ENCODE measurements at places on chromosomes 1 and 21.

GRCh38 chr1:175865041-175865766, 121.8 kb upstream of the TNR start:
- DNase-seq = no peak

DNA sequence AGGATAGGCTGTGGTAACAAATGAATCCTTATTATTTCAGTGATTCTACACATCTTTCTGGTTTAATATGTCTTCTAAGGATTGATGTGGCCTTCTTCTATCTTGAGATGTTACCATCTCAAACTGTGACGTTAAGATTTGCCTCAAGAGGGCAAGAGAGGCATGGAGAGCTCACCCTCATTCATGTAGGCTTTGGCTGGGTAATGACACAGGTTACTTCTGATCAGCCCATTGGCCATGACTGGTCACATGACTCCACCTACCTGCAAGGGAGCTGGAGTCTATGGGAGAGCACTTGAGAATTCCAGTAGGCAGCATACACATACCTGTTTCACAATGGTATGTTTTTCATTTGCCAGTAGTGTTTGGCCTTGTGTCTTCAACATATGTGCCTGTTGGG, 30.0 kb downstream of the CACHD1 start:
- DNase-seq = no peak

GRCh38 chr1:117556341-117556740, 49.5 kb upstream of the TENT5C start:
- no peak for DNase-seq

DNA sequence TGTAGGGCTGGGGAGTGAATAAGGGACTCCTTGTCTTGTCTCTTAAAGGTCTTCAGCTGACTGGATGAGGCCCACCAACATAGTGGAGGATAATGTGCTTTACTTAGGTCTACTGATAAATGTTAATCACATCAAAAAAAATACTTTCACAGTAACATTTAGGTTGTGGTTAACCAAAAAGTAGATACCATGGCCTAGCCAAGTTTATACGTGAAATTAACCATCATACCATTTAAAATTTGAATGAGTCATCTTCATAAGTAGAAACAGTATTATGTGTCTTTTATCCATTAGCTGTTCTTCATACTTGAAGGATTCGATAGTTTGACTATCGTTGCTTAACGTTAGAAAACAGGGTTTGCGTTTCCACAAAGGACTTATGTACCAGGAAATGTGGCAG, 80.9 kb downstream of the MTR start:
- DNase-seq = no peak

- no peak for DNase-seq
These were observed 27.1 kb upstream of the C1orf105 start for GRCh38 chr1:172393354-172393753.

GRCh38 chr1:19439464-19440171, 45.7 kb downstream of the CAPZB start:
- no peak for DNase-seq

GRCh38 chr1:25657883-25658760, 41.5 kb downstream of the MAN1C1 start:
- DNase-seq = no peak

DNA sequence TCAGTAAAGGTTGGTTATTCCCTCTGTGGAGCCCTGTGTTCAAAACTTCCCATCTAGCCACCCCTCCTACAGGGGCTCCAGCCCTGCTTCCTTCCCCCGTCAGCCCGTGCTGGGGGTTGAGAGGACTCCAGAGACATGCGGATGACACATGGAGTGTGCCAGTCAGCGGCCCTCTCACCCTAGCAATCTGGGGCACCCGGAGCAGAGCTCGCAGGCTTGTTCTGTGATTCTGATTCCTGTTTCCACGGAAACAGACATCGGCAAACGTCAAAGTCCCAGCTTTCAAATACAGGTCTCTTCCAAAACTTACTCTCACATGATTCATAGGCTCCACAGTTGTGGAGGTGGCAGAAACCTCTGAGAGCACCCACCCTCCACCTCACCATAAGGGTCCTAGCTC, 9.8 kb upstream of the SSBP3 start:
- no peak for DNase-seq

GRCh38 chr1:171800342-171800741, 18.9 kb downstream of the METTL13 start:
- DNase-seq = no peak

DNA sequence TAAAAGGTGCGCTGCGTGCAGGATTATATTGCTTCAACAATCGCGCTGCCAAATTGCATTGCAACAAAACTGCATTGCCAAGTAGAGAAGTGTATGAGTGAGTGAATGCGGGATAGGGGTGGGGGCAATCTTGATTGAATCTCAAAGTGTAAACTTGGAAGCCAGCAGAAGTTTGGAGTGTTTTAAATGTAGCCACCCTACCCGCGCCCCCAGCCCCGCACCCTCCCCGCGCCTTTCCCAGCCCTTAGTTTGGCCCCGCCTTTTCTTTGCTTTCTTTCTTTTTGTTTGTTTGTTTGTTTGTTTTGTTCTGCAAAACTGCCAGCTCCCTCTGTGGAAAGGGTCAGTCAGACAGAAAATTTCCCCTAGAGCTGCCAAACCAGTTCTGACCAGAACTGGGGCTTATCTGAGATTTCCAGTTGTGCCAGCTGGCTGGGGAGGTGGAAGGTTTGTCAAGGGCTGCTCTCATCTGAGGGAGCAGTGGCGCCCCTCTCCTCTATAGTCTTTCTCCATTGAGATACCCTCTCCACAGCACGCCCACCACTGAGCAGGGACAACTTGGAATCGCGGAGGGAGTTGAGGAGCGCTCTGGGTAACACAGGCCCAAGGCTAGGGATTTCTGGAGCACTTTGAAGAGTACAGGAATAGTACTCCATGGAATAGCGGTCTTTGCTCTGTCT, 666 bp upstream of the BEND5 start:
- DNase-seq = no peak

- DNase-seq = no peak
These were observed 86.4 kb downstream of the NAV1 start for GRCh38 chr1:201625226-201625761.

GRCh38 chr1:90504509-90504908, 212.6 kb downstream of the BARHL2 start:
- DNase-seq = no peak

DNA sequence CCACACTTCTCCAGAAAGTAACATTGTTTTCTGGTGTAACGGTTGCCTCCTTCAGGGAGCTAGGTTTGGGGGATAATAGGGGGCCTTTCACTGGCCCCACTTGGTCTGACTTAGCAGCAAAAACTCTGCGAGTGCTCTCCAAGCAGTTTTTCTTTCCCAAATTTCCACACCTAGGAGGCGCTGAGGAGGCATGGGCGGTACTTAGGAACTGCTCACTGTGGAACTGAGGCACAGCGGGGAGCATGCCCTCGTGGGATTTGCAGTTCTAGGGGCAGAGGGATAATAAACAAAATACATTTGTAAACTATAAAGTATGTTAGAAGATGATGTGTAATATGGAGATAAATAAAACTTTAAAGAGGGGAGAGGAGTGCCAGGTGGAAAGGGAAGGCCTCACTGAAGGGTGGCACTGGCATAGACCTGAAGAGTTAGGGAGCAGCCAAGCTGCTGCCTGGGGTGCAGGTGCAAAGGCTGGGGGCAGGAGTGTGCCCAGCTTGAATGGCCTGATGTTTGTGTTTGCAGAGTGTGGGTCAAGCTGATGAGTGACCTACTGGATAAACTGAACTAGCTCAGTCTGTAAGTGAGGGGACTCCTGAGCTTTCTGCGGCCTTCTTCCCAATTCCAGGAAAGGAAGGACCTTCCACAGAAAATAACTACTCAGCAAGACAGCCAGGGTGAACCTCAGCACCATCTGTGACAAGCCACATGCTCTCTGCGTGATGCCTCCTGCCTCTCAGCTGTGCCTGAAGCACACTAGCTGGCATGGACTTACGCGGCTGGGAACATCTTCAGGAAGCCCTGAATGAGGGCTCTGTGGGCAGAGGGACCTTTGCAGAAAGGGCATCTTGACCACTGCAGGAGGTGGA, 1.9 kb downstream of the EPHX1 start:
- no peak for DNase-seq

DNA sequence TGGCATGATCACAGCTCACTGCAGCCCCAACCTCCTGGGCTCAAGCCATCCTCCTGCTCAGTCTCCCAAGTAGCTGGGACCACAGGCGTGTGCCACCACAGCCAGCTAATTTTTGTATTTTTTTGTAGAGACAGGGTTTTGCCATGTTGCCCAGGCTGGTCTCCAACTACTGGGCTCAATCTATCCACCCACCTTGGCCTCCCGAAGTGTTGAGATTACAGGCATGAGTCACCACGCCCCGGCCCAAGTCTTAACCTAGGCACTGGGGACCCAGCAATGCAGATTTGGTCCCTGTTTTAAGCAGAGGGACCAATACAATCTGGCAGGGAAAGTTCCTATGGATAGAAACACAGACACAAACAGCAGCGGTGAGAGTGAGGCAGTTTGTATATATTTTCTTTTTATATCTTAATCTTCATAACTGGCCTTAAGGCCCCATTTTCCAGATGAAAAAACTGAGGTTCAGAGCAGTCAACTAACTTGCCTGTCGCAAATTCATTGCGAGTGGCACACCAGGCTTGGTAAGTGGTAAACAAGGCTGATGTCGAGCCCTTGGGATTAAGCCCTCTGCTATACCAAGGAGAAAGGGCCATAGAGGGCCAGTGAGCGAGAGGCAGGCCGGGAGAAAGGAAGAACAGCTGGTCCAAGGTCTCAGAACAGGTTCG, 77.8 kb upstream of the TINAGL1 start:
- DNase-seq = no peak

DNA sequence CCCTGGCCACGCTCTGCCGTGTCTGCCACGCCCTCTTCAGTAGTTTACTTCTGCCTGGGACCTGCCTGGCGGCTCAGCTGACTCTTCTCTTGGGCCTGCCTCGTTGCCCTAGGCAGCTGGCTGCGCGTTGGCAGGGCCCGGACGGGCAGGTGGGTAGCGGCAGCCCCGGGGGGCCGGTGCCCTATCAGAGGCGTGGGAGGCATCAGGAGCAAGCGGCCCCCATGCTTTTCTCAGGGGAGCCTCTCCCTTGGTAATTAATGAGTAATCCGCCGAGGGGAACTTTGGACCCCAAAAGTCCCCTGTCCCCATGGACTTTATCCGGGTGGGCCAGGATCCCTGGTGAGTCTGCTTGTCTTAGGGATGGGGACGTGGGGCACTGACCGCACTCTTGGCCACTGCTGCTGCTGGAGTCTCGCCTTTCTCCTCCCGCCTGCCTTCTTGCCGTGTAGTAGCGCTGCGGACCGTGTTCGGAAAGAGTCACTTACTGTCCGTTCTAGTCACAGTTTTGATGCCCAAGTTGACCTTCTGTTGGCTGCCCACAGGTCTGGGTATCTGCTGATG, 22.7 kb downstream of the SKI start:
- no peak for DNase-seq

- no peak for DNase-seq
These were observed 19.5 kb downstream of the SCYL3 start for GRCh38 chr1:169874229-169874628.

DNA sequence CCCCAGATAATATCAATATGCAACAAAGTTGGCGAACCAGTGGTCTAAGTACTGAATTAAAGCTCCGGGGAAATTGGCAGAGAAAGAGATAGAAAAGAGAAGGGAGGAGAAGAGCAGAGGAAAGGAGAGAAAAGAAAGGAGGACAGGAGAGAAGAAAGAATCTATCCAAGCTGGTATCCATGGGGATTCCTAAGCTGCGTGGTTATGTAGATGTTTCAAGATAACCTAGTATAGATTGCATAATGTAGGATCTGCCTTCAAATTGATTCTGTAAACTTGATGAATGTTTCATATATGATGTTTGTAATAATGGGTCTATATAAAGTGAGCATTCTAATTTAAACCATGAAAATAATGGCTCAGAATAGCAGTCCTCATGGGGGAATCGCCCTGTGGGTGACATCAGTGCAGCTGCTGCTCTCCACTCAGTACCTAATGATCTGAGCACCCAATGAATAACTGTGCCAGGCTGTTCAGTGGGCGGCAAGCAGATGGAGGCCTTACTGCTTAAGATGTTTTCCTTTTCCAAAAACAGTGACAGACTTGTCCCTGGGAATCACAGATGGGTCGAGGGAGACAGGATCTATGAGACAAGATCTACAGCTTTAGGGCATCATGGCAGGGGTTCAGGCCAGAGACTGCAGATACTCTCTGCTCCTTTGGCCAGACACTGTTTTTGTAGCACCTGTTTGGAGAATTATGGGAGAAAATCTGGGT, 78.0 kb downstream of the LAMC2 start:
- no peak for DNase-seq

GRCh38 chr1:68217060-68217554, 15.2 kb downstream of the WLS start:
- DNase-seq = no peak

- DNase-seq = no peak
These were observed 28.7 kb downstream of the CDK18 start for GRCh38 chr1:205532996-205533735.

GRCh38 chr1:41572224-41572623, 87.7 kb upstream of the EDN2 start:
- DNase-seq = no peak

DNA sequence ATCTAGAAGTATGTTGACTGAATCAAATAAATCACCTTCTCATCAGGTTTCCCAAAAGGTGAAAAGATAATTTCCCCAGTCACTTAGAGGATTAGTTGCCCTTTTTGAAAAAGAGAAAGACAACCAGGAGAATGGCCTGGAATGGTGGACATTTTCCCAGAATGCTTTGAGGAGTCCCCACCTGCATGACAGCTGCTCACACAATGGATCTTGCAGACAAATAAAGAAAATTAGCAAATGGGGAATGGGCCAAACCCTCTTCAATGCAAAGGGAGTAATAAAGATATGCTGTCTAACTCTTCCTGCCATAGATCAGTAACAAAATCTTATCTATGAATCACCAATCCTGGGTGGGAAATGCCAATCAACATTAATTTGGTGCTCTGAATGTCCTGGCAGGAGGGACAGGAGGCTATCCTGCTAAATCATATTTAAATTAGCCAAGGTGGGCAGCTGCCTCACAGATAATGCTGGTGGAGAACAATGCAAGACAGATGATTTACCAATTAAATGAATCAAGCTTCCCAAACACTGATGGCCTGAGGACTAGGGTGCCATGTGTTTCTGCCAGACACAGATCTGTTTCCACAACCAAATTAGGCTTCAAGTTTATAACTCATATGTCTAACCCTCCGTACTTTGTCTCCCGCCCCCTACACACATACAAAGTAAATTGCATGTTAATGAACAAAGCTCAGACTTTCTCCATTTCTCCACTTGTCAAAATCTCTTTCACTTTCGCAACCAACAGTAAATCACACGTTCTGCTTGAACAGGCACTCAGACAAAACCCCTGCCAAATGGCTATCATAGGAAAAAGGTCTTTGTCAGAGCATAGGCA, 488.0 kb upstream of the PLXNA2 start:
- DNase-seq = no peak

All from stimulated activated CD8-positive, alpha-beta memory T cell treated with anti-CD3 and anti-CD28 coated beads, Interleukin-4, amount 100 ng/mL, for 1 hour (primary cell).